ENCODE measurements at places on chromosomes 5 and 9. TPM values are rescaled to one million over a fixed set of nuclear protein-coding genes. Genes with fewer than 3 reads are reported as not detected.

The SLC6A7 gene
- not detected for total RNA-seq

The FBP1 gene
- 0.31 TPM for total RNA-seq

The LSM11 gene
- total RNA-seq, result 10.7 TPM

DNA sequence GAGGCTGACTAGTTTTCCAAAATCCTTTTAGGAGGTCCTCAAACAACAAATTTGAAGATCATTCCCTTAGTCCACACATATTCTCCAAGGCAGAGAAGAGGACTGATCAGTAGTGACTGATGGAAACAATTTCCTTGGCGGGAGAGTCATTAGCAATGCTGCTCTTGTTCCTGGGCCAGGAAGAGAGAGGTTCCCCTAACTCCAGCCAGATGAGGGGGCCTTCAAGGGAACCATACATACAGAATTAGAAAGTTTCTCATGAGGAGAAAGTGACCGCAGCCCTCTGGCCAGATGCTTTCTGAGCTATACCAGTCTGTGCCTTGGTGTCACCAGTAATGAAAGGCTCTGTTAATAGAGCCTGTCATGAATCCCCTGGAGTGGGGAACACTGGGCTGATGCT, 539.4 kb downstream of the BNC2 start:
- H3K4me3 ChIP-seq, result no peak overlapping the region
- no peaks in the 10 kb centered on the region for H3K27me3 ChIP-seq
- DNase-seq, result no peak
- no peak overlapping the region for H3K27ac ChIP-seq
- no peaks in the 10 kb centered on the region for H3K4me1 ChIP-seq
- H3K36me3 ChIP-seq, result no peaks in the 10 kb centered on the region

DNA sequence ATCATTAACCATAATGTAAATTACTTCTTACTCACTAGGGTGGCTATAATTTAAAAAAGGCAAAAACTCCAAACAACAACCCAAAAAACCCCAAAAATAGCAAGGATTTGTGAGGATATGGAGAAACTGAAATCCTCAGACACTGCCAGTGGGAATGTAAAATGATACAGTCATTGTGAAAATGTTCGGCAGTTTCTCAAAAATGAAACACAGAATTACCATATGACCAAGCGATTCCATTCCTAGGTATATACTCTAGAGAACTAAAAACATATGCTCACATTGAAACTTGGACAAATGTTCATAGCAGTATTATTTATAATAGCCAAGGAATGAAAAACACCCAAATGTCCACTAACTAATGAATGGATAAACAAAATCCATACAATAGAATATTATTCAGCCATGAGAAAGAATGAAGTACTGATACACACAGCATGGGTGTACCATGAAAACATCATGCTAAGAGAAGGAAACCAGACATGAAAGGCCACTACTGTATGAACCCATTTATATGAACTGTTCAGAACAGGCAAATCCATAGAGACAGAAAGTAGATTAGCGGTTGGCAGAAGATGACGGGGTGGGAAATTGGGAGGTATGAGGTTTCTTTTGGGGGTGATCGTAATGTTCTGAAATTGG, 119.1 kb downstream of the MAPKAP1 start:
- H3K4me3 ChIP-seq, result no peak overlapping the region
- no peak overlapping the region for H3K27ac ChIP-seq
- no peak for DNase-seq
- H3K27me3 ChIP-seq, result no peaks in the 10 kb centered on the region

DNA sequence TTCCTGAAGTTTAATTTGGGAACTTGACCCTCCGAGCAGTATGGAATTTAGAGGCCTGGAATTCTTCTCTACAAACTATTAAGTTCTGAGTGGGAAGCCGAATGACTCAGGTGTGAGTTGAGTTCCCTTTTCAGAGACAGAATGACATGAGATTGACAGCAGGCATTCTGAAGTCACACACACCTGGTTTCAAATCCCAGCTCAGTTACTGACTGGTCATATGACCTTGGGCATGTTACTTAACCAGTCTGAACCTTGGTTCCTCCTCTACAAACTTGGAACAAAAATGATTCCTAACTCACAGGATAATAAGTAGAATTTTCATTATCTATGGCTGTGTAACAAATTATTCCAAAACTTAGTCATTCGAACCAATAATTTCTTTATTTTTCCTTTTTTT, 45.5 kb upstream of the GPBP1 start:
- no peak for DNase-seq
- H3K4me1 ChIP-seq, result no peaks in the 10 kb centered on the region
- H3K27ac ChIP-seq, result no peak overlapping the region
- H3K4me3 ChIP-seq, result no peak overlapping the region

GRCh38 chr9:125844611-125845010, 97.4 kb downstream of the PBX3 start:
- H3K27ac ChIP-seq, result no peak overlapping the region
- H3K36me3 ChIP-seq, result peaks cover 5% of the 10 kb centered on the region
- peaks cover 38% of the 10 kb centered on the region for H3K4me1 ChIP-seq
- no peaks in the 10 kb centered on the region for H3K27me3 ChIP-seq
- no peak for DNase-seq

DNA sequence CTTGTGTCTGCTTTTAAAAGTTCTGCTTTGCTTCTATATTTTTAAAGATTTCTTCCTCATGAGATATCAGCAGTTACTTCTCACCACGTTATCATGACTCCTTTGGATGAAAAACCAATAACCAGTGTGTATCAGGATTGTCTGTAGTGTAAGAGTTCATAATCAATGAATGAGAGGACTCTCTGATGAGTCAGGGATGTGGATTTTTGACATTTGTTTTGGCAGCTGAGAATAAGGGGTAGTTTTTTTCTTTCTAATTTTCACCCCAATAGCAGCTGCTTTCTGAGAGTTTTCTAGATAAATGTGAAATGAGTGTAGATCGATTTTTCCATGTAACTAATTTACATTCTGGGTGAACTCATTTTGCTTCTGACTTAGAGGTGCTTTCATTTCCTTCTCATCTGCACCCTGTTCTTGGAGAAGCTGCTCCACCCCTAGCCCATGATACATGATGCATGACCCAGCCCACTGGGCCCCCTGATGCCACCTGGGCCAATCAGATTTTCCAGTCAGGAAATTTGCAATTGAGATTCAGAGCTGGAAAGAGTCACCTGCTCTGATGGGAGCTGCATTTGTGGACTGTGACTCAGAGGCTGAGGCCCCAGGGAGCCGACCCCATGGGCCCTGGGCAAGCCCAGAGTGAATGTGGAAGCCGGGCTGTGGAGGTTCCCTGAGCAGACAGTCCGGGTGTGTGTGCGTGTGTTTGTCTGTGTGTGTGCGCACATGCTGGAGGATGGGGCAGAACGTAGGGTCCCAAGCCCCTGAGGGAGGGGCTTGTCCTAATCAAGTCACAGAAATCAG, 159.3 kb downstream of the RGS3 start:
- DNase-seq, result no peak
- H3K4me3 ChIP-seq, result no peak overlapping the region
- no peak overlapping the region for H3K27ac ChIP-seq
- H3K4me1 ChIP-seq, result peaks cover 34% of the 10 kb centered on the region

GRCh38 chr9:16559418-16560188, 310.9 kb downstream of the BNC2 start:
- DNase-seq, result no peak
- H3K4me1 ChIP-seq, result no peaks in the 10 kb centered on the region
- no peak overlapping the region for H3K4me3 ChIP-seq
- no peaks in the 10 kb centered on the region for H3K36me3 ChIP-seq
